ENCODE measurements at places on chromosomes 11 and 22.

DNA sequence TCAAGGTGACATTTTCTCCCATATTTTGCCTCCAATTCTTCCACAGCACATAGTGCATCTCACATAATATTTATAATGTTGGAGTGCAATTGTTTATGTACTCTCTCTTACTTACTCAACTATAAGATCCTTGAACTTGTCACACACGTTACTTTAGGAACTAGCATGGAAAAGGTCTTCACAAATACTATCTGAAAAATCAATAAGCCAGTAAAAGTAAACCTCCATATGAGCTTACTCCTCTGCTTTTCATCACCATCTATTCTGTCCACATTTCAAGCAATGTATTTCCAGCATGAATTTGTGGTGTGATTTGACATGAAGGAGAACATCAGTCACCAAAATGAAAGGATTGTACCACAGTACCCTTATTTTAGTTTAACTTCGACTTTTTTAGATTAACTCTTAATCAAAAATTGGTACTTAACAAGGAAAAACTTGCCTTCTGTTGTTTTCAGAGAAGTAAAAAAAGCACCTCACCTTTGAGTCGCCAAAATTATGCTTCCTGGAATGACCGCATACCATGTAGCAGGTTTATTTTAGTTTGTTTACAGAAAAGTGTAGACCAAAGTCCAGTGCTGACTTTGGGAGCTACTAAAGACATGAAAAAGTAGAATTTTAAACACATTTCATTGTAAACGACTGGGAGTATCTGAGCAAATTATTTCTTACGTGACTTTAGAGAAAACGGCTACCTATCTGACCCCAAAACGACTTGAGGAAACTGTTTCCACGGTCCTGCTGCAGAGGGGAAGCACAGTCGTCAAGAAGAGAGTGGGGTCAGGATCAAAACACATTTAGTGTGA lies at the start of gene SLC22A9:
SLC22A9 (plus strand) TSS at position 621 of the 806 bp plus-strand sequence. CDS start 272 bp downstream, outside the sequence.
- DNase-seq = no peak

DNA sequence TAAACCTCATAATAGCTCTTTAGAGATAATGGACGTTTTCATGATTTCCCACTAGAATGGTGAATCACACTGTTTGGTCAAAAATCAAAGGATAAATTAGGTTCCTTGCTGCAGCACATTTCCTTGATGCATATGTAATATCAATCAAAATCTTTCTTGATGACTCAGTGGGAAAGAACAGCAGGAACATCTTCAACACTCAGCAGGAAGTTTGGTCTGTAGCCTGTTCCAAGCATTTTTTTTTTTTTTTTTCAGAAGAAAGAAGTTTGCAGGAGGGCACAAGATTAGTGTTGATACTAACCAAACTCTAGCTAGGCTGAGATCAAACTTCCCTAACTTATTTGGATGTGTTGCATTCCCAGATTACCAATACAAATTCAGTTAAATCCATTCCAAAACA lies 1529.8 kb downstream of the FAM181B start:
- DNase-seq = no peak

- DNase-seq = no peak
Observed at GRCh38 chr11:18394928-18395734, 768 bp downstream of the LDHA start.

GRCh38 chr11:114129142-114129541 lies 69.6 kb downstream of the ZBTB16 start:
- DNase-seq = no peak

GRCh38 chr11:85115798-85116197 lies 511.3 kb downstream of the DLG2 start:
- no peak for DNase-seq

DNA sequence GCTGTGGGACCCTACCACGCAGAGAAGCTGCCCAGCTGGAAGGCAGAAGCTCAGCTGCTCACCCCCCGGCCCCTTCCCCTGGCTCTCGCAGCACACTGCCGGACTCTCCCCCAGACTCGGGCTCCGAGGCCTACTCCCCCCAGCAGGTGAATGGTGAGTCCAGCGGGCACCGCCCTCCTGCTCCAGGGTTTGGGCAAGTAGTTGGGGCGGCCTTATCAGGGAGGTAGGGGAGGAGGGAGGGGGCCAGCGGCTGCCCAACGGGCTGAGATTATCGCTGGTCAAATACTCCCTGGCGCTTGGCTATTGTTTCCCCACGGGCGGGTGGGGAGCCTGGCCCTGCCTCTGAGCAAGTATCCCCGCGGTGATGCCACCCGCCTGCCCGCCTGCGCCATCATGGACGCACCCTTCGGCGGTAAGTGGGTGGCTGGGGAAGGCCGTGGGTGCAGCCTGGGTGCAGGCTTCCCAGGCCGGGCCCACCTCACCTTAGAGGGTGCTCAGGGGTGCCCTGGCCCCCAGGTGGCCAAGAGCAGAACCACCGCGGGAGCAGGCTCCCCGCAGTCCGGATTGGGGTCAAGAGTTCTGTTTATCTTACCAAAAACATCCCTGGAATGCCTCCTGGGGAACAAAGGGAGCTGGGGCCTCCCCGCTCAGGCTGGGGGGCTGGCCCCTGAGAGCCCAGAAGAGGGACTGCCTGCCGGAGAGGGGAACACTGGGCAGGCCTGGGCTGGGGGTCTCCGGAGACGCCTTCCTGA lies 16.9 kb downstream of the MYRF start:
- no peak for DNase-seq

GRCh38 chr22:41995211-41995610 lies 3.4 kb upstream of the WBP2NL start:
- DNase-seq = no peak

GRCh38 chr11:100910808-100911207 lies 218.8 kb downstream of the PGR start:
- DNase-seq = no peak

GRCh38 chr22:31932863-31933262 lies 11.5 kb upstream of the YWHAH start:
- no peak for DNase-seq

GRCh38 chr22:45997777-45998637 lies 21.0 kb upstream of the WNT7B start:
- DNase-seq = no peak

DNA sequence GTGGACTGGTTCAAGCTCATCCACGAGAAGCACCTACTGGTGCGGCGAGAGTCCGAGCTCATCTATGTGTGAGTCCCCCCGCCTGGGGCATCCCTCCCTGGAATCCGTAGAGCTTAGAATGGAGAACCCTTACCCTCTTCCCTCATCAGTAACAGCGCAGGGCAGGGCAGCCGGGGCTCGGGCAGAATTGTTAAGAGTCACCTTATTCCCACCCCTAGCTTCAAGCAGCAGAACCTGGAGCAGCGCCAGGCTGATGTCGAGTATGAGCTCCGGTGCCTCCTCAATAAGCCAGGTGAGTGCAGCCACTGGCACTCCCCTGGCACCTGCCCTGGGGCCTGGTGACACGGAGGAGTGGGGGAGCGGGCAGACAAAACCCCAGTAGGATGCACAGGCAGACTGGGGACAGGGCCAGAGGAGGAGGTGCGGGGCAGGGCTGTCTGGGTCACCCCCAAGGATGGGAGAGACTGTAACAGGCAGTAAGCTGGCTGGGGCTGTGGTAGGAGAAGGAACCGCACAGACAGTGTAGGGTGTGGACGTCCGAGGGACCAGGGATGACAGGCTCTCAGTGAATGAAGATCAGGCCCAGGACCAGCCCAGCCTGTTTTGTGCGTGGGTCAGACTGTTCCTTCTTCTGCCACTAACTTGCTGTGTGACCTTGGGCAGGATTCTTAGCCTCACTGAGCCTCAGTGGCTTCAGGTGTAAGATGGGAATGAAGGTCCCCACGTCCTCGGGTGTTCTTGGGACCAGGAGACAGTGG lies 20.4 kb downstream of the C22orf23 start:
- DNase-seq = no peak

- no peak for DNase-seq
Observed at GRCh38 chr11:79054636-79055035, 386.2 kb downstream of the TENM4 start.

GRCh38 chr11:45451766-45452440 lies 165.8 kb upstream of the SYT13 start:
- no peak for DNase-seq

GRCh38 chr11:14304601-14305000 lies 54.4 kb downstream of the RRAS2 start:
- no peak for DNase-seq

DNA sequence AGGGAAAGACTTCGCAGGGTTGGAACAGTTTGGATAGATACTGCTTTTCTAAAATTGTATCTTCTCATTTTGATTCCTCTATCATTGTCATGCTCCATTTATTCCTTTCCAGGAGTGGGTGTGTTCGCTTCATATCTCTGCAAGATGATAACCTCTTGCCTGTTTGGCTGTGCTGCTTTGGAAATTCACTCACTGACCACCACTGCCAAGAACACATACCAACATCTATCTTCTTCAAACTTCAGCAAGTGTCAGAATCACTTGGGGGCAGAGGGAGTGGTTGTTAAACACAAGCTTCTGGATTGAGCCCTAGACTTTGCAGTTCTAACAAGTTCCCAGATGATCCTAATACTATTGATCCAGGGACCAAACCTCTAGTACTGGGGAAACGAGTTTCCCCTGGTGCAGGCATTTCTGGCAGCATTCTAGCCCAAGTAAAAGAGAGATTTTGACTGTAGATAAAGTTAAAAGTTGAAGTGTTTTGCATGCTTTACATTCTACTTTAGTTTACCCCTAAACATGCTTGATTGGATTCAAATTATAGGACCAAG lies 11.5 kb upstream of the DKK3 start:
- no peak for DNase-seq

DNA sequence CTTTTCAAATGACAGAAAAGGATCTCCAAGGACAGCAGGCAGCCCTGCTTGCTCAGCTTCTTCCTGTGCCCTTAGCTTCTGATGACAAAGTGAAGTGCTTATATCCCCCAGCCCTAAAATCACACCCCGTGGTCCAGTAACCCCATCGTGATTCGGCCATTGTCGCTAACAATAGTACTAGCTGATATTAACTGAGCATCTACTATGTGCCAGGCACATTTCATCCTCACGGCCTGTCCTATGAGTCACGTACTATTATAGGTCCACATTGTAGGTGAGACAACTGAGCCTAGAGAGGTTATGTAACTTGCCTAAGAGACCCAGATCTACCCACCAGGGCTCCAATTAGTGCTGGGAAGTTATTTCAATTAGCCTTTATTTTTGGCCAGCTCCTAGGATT lies 6.1 kb downstream of the SCN4B start:
- DNase-seq = no peak

GRCh38 chr11:45658292-45658991 lies 7.0 kb downstream of the CHST1 start:
- no peak for DNase-seq

DNA sequence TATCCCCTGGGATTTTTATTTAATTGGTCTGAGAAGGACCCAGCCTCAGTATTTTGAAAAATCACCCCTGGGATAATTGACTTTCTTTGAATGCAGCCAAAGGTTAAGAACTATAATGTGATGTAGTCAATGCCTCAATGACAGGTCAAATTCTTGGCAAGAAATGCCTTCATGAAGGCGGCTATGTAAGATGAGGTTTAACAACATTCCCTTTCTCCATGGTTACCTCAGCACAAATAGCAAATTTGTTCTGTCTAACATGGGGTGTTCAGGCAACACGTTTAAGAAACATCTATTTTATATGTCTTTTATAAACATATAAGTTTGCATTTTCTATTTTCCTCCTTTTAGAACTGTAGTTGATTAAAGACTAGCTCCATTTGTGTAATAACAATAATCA lies 5.3 kb downstream of the SLN start:
- DNase-seq = no peak

DNA sequence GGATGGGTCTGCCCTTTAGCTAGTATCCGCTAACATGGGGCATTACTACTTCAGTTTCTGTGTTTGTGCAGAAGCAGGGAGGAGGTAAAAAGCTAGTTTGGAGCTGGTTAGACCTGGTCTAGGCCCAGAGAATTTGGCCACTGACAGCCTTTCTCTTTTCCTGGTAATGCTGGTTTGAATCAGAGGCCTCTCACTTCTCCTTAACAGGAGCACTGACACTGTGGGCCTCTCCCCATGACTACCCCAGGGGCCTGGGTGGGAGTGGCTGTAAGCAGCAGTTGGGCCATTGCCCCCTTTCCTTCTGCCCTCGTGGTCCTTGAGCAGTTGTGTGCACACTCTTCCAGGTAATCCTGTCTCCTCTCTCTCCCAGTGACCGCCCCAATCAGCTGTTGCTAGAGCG lies 8.5 kb upstream of the SLC25A18 start:
- no peak for DNase-seq

DNA sequence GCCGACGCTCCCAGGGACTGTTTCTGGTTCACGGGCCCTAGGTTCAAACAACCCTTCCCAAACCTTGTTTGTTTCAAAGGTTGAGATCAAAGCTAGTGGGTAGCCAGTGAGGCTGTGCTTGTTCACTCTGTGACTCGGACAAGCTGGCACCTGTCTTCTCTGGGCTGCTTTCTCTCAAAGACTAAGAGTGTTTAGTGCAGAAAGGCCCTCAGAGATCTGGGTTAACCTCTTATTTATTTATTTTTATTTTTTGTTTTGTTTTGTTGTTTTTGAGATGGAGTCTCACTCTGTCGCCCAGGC lies 13.0 kb upstream of the MALAT1 start:
- DNase-seq = no peak

GRCh38 chr11:61887839-61888494 lies 3.4 kb downstream of the FADS3 start:
- no peak for DNase-seq

GRCh38 chr22:29512031-29512430 lies 32.0 kb downstream of the NEFH start:
- DNase-seq = no peak

- no peak for DNase-seq
Observed at GRCh38 chr11:76612226-76612625, 58.3 kb downstream of the LRRC32 start.

- DNase-seq = no peak
Observed at GRCh38 chr11:85539740-85540139, 87.4 kb downstream of the DLG2 start.

DNA sequence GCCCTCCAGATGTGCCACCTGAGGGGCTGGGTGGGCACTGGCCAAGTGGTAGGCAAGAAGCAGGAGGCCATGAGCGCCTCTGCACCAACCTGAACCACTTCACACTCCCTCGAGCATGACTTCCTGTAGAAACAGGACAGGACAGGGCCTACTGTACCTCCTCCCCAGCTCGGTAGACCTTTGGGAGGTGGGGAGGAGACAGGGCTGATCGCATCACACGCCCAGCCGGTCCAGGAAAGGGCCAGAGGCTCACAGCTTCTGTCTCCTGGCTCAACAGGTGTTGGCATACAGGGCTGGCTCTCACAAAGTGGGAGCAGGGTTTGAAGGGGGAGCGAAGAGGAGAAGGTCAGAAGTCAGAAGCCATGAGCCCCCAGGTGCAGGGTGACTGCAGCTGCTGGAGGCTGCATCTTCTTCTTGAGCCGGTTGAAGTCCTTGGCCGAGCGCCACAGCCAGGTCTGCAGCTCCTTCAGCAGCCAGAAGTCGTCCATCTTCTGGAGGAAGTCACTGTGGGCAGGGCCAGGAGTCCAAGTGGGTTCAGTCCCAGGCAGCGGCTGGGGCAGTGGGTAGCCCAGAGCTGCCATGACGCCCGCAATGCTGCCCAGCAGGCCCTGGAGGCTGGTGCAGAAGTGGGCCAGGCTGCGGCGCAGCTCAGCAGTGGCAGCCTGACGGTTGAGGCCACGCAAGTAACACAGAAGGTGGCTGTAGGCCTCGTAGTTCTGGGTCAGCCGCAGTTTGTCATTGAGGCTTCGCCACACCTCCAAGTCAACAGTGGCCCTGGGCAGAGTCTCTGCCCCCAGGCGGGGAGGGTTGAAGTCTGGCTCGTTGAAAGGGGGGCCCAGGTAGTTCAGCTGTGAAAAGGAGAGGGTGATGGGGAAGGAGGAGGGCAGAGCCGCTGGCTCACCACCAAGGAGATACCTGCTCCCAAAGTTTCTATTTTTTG lies 8.3 kb downstream of the CLCF1 start:
- DNase-seq = no peak

GRCh38 chr22:21755851-21756284 lies 20.3 kb upstream of the YPEL1 start:
- DNase-seq = no peak
